Hepatocyte (in vitro differentiated cells): ENCODE measurements at places on chromosomes 13 and 19.
A peak's percentile ranks its signal among the peaks of the same experiment; 100 is the strongest.

DNA sequence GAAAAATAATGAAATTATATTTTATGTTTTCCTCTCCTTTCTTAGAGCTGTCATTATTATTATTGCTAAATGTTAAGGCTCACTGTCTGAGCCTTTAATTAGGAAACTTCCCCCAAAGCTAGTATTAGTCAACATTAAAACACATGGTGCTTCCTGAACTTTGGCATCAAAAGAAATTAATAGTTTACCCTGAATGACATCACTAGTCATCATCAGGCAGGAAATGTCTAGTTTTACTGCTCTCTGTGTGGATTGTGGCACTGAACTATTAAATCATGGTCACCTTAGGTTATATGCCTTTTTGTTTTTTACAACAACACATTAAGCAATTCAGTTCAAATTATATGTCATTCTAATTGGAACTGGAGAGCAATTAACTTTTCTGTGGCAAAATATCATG, 595.5 kb downstream of the SLITRK1 start:
- DNase-seq, result no peak

DNA sequence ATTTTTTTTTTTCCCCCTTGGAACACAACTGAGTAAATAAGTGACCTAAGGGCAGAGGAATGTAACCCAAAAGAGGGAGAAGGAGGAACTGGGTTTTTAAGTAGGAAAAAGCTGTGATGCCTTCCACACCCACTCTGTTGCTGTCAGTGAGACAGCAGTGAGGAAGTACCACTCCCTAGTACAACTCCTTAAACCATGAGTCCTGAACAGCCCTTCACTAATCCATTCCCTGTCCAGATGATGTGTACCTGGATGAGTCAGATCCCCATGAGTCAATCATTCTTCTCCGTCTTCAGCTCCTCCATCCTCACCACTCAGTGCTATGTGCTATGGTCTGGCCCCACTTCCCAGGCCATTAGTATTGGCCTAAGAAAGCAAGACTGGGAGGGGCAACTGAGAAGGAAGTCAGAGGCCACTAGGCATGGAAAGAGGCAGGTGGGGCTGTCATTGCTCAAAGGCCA, 12.9 kb upstream of the CXCL17 start:
- peak; percentile 82 for DNase-seq

- DNase-seq, result no peak
These were observed 155.3 kb upstream of the LSM14A start for GRCh38 chr19:34017024-34017423.

GRCh38 chr13:50428183-50428877, 413.1 kb downstream of the KCNRG start:
- no peak for DNase-seq

- no peak for DNase-seq
These were observed 733.9 kb upstream of the ARGLU1 start for GRCh38 chr13:107301724-107302374.

GRCh38 chr19:33035461-33035860, 29.2 kb downstream of the RHPN2 start:
- no peak for DNase-seq

DNA sequence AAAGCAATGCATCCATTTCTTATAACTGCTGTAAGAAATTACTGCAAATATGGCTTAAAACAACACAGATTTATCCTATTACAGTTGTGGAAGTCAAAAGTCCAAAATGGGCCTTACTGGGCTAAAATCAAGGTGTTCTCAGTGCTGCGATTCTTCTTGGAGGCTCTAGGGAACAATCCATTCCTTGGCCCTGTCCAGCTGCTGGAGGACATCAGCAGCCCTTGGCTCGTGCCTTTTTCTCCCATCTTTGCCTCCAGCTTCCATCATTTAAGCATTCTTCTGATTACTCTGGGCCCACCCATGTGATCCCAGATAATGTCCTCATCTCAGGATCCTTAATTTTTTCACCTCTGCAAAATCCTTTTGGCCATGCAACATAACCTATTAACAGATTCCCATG, 607.1 kb downstream of the DCT start:
- no peak for DNase-seq

GRCh38 chr13:74921326-74921725, 560.6 kb downstream of the TBC1D4 start:
- DNase-seq, result no peak

DNA sequence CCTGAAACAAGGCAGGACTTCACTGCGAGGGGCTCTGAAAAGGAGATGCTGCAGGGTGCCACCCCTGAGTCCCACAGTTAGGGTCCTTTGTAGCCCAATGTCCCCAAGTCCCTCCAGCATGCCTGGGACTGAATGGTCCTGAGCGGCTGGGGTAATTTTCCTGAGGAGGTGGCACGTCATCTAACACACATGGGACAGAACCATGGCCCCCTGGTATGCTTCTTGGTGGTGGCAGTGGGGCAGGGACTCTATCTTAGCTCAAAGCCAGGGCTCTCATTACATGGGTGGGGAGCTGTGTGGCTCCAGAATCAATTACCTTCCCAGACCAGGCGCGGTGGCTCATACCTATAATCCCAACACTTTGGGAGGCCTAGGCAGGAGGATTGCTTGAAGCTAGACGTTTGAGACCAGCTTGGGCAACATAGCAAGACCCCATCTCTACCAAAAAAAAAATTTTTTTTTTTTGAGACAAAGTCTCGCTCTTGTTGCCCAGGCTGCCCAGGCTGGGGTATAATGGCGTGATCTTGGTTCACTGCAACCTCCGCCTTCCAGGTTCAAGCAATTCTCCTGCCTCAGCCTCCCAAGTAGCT, 7.9 kb upstream of the SLC7A9 start:
- DNase-seq, result no peak

DNA sequence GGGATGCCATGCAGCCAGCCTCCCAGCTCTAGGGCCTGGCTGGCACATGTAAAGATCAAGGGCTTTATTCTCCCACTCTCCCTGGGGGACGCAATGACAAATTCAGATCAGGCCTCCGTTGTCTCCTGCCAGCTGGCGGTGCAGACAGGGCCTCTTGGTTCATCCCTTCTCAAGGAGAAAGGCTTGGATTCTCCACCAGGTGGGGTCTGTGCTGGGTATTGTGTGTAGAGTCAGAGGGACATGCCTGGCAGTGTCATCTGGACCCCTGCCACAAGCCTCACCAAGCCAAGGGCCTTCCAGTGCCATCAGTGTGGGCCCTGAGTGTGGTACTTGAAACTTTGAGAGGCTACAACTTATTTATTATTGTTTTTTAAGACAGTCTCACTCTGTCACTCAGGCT, 8.4 kb upstream of the PTPRS start:
- DNase-seq, result no peak

GRCh38 chr19:54792814-54793213, 10.6 kb upstream of the KIR2DL4 start:
- DNase-seq, result no peak

DNA sequence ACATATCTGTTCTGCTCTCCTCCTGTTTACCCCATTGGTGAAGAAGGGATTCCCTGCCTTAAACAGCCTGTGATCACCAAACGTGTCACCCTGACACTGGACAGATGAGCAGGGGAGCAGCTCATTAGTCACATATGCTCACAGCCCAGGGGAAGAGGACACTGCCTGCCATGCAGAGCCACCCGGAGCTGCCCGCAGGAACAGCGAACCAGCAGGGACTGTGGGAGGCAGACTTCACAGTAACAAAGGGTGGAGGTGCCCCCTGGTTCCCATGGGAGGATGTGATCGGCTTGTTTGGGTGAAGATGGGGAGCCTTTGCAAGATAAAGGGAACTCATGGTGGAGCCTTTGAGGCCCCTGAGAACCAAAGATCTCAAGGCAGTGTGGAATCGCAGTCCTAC, 88.6 kb upstream of the FARP1 start:
- DNase-seq, result no peak

DNA sequence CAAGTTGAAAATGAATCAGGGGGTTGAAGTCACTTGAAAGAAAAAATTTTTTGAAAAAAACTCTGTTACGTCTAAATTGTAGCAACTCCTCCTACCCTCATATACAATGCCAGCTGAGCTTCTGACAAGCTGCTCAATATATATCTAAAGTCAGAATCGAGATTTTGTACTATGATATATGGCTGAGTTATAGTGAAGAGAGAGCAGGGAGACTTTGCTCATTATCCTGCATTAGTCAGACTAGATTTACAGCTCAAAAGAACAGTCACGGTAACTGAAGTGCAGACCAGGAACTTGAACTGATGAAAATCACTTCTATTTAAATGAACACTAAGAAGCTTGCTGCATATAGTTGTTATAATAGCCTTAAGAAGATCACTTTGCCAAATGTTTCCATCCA, 153.1 kb downstream of the LACC1 start:
- DNase-seq, result no peak
